ENCODE measurements at places on chromosomes 5 and 9. TPM values are rescaled to one million over a fixed set of nuclear protein-coding genes. Genes with fewer than 3 reads are reported as not detected.

Gene SOWAHA
- total RNA-seq = not detected

Gene ACTBL2
- not detected for total RNA-seq

Gene MSX2
- total RNA-seq = 0.21 TPM

Gene GDF9
- 0.57 TPM for total RNA-seq

All from nasal cavity respiratory epithelium epithelial cell of viscerocranial mucosa (primary cell).